Mammary epithelial cell (primary cell): ENCODE measurements at places on chromosomes 16 and 17. TPM values are rescaled to one million over a fixed set of nuclear protein-coding genes. Genes with fewer than 3 reads are reported as not detected.
A peak's percentile ranks its signal among the peaks of the same experiment; 100 is the strongest.

GRCh38 chr17:82255402-82255972, 18.0 kb downstream of the CSNK1D start:
- no peak for DNase-seq

DNA sequence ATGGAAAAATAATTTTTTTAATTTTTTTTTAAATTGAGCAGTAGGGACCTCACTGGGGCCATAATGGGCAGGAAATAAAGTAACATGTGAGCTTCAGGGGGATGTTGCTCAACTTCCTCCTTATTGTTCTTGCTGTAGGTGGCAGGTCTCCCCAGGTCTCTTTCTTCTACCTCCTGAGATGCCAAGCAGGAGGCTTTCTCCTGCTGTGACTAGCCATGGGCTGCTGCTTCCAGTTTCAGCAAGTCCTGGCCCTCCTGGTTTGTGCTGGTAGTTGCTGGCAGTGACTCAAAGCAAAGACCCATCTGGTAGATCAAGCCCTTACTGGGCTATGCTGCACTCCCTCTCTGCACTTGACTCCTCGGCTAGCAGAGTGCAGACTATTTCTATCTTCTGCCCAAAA, 2.3 kb downstream of the DPEP2NB start:
- DNase-seq = peak; percentile 41

Gene C16orf96
- 0.17 TPM for total RNA-seq

DNA sequence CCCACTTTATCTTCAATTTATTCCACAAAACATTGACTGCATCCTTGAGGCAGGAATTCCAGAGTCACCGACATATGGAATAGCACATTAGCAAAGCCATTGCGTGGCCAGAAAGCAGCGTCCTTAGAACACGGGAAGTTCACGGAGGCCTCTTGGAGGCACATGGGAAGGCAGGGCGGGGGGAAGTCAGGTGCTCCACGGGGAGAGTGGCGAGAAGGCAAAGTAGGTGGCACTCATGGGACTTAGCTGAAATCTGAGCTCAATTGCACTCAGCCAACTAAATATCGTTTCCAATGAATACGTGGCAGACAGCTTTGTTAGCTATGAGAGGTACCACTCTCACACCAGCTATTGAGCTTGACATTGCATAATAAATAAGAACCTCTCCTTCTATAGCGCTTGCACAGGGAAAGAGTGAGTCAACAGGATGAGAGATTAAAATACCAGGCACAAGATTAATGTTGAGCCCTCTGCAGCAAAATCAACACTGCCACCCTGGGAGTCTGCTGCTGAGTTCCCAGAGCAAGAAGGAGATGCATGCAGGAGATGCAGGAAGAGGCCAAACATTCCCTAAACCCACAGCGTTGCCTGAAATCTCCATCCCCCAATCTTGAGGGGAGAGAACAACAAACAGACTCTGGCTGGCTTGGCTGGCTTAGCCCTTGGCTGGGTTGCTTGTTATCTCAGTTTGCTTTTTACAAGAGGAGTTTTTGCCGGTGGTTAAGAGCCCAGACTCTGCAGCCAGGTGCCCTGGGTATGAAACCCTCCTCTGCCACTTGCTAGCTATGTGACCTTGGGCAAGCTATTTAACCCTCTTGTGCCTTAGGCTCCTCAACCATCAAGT, 28.8 kb downstream of the ABCC12 start:
- peak; percentile 80 for DNase-seq

DNA sequence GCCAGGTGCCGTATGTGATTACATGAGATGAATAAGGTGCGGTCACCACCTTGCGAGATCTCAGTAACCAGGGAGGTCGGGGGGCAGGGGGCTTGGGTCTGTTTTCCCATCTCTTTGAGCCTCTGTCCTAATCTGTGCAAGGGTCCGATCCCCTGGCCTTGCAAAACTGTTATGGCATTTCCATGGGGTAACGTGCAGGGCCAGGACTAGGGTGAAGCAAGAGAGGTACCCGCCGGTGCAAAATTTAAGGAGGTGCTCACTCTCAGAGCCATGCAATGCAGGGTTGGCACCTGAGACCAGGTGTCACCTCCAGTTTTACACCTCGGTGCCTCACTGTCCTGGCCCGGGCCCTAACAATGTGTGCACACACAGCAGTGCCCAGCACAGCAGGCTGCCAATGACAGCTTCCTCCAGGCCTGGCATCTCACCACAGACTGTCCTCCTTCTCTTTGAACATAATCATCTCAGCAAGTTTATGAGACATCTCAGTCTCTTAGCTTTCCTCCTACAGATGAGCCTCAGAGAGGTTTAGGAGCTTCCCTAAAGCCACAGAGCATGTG, 43.6 kb downstream of the C16orf95 start:
- no peak for DNase-seq

Gene PTGES3L
- total RNA-seq = 2.3 TPM

Gene ZSCAN10
- not detected in 2 replicates for total RNA-seq

Gene RNF222
- total RNA-seq = 0.21 and 0.38 TPM in 2 replicates

Gene TAC4
- not detected in 2 replicates for total RNA-seq

GRCh38 chr16:25020112-25020631, 5.0 kb upstream of the ARHGAP17 start:
- no peak for DNase-seq

GRCh38 chr17:59011975-59012374, 94.7 kb downstream of the TRIM37 start:
- no peak for DNase-seq

DNA sequence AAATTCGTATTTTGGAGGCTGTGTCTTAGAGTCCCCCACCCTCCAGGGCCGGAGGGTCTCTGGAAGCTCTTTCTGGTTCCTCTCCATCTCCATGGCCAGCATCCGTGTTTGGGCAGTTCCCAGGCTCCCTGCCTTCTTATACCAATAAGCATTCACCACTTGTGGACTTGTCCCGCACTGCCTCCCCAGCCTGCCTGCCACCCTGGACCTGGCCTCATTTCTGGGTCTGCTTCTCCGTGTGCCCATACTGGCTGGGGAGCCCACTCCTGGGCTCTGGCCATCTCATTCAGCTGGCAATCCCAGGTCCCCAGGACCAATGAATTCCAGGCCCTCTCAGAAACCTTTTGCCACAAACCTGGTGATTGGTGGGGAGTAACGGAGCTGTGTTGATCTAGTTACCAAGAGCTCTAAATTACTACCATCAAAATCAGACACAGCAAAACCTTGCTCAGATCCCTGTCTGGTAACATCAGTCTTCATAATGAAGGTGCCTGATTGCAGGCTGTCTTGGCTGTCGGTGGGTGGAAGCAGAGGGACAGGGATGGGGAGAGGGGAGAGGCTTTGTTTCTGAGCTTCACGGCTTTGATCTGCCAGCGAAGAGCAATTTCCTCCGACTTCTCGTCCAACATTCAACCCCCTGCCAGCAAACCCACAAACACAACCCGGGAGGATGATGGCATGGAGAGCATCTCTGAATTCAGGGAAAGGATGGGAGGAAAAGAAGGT, 27.7 kb upstream of the CRHR1 start:
- DNase-seq = no peak

GRCh38 chr17:59790910-59791309, 83.5 kb downstream of the VMP1 start:
- DNase-seq = no peak

Gene TRPV3
- 7.5 TPM in 2 replicates for total RNA-seq

Gene PMP22
- total RNA-seq = 61.5 TPM

- DNase-seq = no peak
Measured at GRCh38 chr17:39223907-39224777, 1.6 kb downstream of the STAC2 start.

DNA sequence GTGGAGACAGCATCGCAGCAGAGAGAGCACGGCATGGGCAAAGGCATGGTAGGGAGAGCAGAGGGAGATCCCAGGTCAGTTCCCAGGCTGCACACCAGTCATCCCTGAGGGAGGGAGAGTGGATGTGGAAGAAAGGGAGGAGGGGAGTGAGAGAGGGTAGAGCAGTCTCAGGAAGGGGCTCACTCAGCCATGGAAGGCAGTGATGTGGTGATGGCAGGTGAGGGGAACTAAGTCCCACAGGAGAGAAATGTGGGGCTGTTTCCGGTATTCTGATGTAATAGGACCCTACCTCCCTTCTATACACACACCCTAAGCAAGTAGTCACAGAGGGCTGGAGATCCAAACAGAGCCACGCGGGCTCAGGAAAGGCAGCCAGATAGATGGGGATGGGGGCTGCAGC, 500.3 kb upstream of the CDH11 start:
- DNase-seq = no peak

DNA sequence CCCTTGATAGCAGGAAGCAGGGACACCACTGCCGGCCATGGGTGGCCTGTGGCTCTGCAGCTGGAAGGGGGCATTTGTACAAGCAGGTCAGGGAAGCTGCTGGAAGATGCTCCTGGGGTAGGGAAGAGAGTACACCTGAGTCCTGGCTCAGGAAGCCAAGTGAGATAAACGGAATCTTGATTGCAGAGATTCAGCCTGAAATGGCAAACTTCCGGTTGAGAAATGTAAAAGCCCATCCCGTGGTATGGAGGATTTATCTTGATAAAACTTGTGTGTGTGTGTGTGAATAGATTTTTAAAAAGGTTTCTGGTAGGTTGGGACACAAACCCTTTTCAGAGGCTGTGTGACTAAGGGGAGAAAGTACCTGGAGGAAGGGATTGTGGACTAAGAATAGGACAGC, 29.6 kb downstream of the C17orf100 start:
- DNase-seq = peak; percentile 43

DNA sequence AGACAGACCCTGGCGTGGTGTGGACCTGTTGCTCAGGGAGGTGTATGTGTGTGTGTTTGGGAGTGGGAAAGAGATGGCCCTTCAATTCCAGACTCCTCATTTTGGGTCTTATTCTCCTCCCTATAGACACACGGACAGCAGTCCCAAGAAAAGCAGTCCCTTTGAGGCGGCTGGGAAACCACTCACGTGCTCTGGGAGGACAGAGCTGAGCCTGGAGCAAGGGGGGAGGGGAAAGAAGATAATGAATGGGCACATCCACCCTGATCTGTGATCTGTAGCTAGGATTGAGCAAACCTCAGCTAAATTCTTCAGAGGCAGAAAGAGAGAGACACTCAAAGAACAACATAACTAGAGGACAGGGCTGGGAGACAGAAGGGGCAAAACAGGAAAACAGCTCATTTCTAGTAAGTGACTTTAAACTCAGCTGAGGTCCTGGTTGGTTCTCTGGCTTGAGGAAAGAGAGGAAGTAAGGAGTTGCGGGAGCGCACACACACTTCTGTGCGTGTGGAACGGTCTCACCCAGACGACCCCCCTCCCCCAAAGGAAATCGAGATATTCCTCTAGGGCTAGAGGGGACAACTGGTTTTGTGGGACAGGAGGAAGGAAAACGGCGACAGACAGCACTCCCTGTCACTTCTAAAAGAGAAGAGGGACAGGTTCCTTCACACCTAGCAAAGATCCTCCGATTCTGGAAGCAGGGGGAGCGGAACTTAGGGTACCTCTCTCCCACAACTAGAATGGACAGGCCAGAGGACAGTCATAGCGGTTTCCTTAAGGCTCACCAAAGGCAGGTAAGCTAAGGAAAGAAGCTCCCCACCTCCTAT, 658 bp downstream of the RAB5C start:
- no peak for DNase-seq

Gene ABCA10
- total RNA-seq = 5.0 TPM

Gene KRT27
- not detected in 2 replicates for total RNA-seq

Gene DPEP1
- not detected in 2 replicates for total RNA-seq

Gene GJC1
- total RNA-seq = 12.7 and 26.8 TPM in 2 replicates

Gene SYT17
- 0.24 TPM in 1 of 2 replicates, not detected in the other for total RNA-seq

- no peak for DNase-seq
Measured at GRCh38 chr16:14070555-14070876, 603 bp upstream of the MRTFB start.

- DNase-seq = no peak
Measured at GRCh38 chr16:11689031-11689840, 21.0 kb downstream of the SNN start.

Gene GGT6
- total RNA-seq = 1.5 and 3.1 TPM in 2 replicates

GRCh38 chr16:24723663-24724062, 5.8 kb upstream of the TNRC6A start:
- no peak for DNase-seq

Gene CFAP119
- total RNA-seq = 4.7 and 8.3 TPM in 2 replicates

Gene P2RX5
- total RNA-seq = 4.5 TPM

GRCh38 chr16:17476414-17477259, 5.9 kb upstream of the XYLT1 start:
- peak; percentile 36 for DNase-seq

Gene CCL1
- total RNA-seq = not detected

Gene MPP3
- 10.8 TPM for total RNA-seq

- no peak for DNase-seq
Measured at GRCh38 chr16:88010343-88010967, 59.2 kb downstream of the BANP start.

DNA sequence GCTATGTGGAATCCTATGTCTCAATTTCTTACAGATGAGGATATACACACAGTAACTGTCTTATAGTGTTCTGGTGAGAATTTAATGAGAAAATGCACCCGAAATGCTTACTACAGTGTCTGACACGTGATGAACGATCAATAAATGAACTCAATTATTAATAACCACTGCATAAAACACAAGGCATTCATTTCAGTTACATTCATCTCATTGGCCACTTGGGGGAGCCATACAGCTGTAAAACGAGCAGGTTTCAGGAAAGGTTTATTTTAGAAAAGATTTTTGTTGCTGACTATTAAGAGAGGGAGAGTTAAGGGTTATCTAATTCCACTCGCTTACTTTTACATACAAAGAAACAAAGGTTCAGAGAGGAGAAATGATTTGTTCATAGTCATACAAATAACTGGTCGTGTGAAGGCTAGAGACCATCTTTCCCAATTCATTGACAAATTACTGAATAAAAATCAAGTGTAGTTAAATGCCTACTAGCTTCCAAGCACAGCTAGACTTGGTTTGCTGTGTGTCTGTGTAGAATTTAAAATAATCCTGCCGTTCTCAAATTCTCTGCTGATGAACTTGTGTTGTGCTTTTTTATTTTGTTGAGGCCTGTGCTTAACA, 160.1 kb downstream of the MAP2K4 start:
- DNase-seq = peak; percentile 24

DNA sequence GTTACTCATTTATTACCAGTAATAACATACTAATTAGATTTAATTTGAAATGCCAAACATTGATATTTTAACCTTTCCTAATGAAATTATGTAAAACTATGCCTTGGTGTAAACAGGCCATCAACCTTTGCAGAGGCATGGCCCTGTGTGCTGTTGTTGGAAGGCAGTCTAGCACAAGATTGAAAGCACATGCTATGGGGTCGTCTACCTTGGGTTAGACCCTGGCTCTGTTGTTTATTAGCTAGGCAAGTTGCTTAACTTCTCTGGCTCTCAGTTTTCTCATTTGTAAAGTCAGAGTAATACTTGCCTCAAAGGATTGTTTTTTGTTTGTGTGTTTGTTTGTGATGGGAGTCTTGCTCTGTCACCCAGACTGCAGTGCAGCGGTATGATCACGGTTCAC, 9.4 kb upstream of the CDR2 start:
- DNase-seq = no peak

Gene CNTROB
- total RNA-seq = 20.3 TPM

- no peak for DNase-seq
Measured at GRCh38 chr16:76346210-76346609, 69.0 kb downstream of the CNTNAP4 start.

GRCh38 chr16:52561910-52562741, 15.2 kb upstream of the TOX3 start:
- no peak for DNase-seq
